ENCODE measurements at places on chromosomes 7 and 10. TPM values are rescaled to one million over a fixed set of nuclear protein-coding genes. Genes with fewer than 3 reads are reported as not detected.

The POLL gene
- 37.3 TPM for total RNA-seq

The ETV1 gene
- total RNA-seq: 1.1 TPM

The MYO1G gene
- 465 TPM for total RNA-seq

The CYP3A4 gene
- total RNA-seq: not detected

The LRIT1 gene
- total RNA-seq: not detected

The GPNMB gene
- total RNA-seq: not detected

Data from natural killer cell treated with Interleukin-12 subunit alpha and Interleukin-12 subunit beta and Interleukin-15 and Interleukin-18, amount 100 ng/mL, for 72 hours (primary cell).